Fibroblast of skin of abdomen (primary cell): ENCODE measurements at places on chromosomes 7 and 10.

GRCh38 chr10:133318494-133319127 is 9.9 kb downstream of the ZNF511 start:
- DNase-seq: peak; percentile 36

DNA sequence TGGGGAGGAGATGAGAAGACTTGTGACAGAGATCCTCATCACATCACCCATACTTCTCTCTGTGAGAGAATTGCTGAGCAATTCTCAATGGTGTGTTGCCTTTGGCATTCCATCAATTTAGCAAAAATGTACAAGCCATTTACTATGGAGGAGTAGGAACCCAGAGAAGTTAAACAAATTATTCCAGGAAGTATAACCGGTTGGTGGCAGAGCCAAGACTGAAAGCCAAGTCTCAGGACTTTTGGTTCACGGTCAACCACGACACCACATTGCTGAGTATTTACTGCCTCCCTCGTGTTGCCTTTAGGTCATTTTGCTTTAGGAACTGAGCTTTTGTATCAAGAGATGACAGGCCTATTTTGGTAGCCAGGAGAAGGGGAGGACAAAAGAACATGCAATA is 88.0 kb upstream of the ELMO1 start:
- DNase-seq: no peak

- DNase-seq: no peak
Measured at GRCh38 chr7:24441314-24442027, 131.8 kb upstream of the PALS2 start.

- DNase-seq: peak; percentile 63
Measured at GRCh38 chr7:271266-272107, 18.5 kb upstream of the FOXL3 start.

- DNase-seq: no peak
Measured at GRCh38 chr10:24452030-24452429, 243.1 kb downstream of the KIAA1217 start.

GRCh38 chr7:50832744-50833143 is 50.0 kb upstream of the GRB10 start:
- peak; percentile 45 for DNase-seq

DNA sequence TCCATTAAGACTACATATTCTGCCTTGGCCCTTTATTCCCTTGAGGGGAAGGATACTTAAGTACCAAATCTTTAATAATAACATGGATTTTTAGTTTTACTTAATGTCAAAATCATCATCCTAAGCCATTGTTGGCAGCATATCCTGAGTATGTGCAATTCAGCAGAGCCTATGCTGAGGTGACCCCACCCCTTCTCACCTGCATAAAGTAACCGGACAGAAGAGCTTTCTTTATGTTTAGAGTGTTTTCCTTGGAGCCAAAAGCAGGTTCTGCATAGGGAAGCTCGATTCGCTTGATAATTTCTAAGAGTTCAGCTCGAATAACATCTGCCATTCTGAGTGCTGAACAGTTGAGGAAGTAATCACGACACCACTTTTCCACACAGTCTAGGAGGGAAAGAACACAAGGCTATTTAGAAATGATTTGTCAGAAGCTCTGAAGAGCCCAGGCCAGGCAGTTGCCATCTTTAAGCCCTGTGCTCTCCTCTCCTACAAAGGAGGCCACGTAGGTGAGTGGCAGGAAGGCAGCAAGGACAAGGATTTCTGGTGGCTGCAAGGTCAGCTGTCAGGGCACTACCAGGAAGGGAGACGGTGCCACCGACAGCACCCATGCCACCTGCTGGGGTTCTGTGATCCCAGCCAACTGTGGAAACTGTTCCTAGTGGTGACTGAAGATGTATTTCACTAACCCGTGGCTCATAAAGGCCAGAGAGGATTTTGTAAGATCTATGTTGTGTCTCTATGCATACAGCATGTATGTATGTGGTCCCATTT is 15.6 kb downstream of the BCCIP start:
- DNase-seq: no peak

- DNase-seq: no peak
Measured at GRCh38 chr7:78535655-78536054, 737.1 kb downstream of the PHTF2 start.

DNA sequence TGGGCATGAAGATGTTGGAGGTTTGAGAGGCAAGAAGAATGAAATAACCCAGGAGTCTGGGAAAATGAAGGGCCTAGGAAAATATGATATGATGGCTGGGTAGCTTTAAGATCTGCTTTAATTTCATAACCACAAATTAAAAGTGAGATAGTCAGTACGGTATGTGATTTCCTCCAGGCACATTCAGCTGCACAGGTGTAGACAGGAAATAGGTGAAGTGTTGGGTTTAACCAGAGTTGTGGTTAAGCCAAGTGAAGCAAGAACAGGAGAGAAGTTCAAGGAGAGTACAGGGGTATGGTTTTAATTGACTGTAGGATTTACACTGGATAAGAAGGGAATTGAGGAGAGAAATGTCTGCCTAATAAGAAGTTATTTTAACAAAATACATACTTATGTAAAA is 2.6 kb downstream of the PNLIPRP3 start:
- no peak for DNase-seq

GRCh38 chr10:116608686-116609594 is 11.8 kb upstream of the PNLIPRP2 start:
- DNase-seq: no peak

GRCh38 chr7:130524628-130525027 is 32.7 kb downstream of the MEST start:
- DNase-seq: no peak

DNA sequence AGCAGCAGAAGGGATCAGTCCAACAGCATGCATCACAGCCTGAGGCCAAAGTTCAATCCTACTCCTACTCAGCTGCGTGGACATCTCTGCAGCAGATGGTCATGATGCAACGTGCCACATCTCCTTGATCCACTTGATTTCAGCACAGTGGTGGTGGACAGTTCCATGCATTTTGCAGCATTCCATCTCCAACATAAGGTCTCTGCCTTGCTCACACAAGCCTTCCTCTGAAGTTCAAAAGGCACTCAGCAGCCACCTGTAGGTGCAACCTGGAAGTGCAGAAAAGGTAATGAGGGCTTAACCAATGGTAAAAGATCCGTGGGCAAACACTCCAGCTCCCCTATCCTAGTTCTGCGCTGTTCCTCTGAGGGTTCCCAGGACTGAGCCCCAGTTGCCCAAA is 57.5 kb upstream of the CHCHD3 start:
- DNase-seq: peak; percentile 42

DNA sequence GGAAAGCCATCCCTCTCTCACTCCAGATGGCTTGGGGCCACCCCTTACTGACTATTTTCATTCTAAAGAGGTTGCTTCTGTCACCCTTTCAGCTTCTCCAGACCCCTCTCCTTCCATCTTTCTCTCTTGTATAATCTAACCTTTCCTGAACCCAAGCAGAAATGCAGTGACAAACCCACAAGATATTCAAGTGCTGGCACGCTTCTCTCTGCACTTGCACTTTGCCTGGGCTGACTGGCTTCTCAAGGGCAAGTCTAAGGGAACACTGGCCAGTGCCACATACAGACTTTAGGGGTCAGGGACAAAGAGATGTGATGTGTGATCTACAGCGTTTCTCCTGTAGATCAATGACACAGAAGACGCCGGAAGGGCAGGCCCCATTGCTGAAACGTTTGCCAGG is 150.4 kb upstream of the LANCL2 start:
- no peak for DNase-seq

- no peak for DNase-seq
Measured at GRCh38 chr10:20769481-20769880, 127.6 kb downstream of the NEBL start.

DNA sequence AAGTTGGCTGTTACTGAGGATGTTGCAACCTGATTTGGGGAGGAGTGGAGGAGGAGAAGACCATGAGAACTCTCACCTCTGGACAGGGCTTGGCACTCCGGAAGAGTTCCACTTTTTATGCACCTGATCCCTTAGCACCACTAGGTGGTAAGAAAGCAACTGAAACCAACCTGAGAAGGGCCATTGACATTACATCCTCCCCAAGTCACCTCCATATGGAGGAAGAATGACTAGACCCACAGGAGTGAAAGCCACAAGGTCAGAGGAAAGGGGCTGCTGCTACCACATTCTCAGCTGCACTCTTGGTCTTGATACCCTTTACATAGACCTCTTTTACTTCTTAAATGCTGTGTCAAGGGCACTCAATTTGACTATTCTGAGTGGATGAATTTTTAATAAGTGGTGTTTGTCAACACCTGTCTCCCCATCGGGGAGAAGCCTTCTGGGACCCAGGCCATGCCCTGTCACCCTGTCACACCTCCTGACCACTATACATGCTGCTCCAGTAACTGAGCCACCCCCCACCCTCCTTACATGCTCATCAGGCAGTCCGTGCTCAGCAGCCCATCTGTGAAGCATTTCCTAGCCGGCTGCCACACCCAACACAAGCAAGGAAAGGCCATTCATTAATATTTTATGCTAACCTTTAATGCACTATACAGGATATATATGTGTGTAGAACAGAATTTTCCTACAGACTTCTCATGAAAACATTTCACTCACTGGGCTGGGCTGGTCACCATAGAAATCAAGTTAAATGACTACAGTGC is 362.9 kb downstream of the GFRA1 start:
- DNase-seq: no peak

GRCh38 chr7:41608447-41608846 is 94.4 kb downstream of the INHBA start:
- DNase-seq: no peak

DNA sequence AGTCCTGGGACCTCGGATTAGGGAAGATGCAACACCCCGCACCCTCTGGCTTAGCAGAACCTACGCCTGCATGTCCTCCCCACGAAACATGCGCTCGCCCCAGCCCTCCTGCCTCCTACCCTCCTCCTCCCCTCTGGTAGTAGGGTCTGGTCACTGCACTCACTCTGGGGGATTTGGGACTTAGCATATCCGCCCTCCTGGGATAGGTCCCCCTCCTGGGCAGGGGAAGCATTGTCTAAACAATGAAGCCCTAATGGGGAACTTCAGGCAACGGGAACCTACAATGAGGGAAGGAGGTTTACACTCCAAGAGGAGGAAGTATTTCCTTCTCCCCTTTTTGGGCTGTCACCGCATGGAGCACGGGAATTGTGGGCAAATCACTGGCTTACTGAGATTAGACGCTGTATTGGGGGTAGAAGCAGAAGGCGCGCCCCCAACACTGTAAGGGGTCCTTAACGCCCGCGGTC is 892 bp downstream of the CRHR2 start:
- DNase-seq: no peak

DNA sequence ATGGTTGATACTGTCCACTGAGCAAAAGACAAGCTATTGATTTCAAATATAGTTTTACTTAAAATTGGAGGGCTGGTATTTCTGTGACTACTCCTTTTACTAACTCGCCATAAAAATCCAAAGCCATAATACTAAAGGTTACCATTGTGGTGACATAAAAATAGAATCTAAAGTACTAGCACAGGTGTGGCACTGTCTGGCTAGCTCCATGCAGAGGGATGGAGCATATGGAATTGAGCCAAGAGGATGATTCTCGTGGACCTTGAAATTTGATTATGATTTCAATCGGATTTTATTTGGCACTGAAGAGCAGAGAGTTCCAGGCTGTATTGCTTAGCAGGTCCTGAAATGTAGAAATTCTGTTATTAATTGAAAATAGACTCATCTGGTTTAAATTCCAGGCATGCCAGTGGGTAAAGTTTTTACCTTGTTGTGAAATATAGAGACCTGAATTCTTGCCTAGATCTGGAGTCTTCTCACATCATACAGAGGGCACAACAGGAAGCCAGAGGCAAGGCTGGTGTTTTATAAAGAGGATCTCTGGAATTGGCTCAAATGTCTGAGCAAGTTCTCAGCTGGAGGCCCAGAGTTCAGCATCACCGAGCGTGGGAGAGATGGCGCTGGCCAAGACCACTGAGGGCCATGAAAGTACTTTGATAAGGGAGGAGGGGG is 29.9 kb upstream of the DLD start:
- DNase-seq: peak; percentile 21

DNA sequence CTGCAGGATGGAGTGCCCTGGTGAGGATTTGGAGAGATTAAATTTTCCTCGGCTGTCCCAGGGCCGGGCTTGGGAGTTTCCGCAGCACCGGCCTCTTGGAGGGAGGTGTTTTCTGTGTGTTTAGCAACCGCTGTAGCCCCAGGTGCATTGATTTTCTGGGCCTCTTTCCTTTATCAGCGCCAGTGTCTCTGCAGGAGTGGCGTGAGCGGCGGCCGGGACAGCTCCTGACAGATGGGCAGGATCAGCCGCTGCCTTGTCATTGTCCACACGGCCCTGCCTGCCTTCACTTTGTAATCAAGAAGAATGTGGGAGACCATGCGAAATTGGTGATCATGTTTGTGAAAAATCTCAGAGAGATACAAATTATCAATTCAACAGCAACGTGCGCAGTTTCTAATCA is 32.4 kb downstream of the NKX6-2 start:
- DNase-seq: no peak

- DNase-seq: no peak
Measured at GRCh38 chr7:5296015-5296610, 13.4 kb downstream of the SLC29A4 start.

DNA sequence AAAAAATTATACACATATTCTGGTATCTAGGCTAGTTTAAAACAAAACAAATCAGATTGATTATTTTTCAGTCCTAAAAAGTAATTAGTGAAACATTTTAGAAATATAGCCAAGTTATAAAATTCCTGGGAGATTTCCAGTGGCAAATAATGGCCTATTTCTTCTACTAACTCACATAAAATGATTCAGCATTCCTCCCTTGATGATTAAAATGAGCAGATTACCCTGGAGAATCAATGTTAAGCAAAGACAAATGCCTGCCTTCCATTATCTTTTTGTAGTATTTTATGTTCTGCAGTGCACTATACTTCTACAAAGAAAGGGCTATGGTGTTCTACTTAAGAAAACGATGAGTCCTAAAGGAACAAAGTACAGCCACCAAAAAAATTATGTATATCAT is 53.6 kb downstream of the PARD3 start:
- peak; percentile 31 for DNase-seq

GRCh38 chr7:48112401-48113165 is 23.5 kb downstream of the UPP1 start:
- peak; percentile 81 for DNase-seq

- DNase-seq: no peak
Measured at GRCh38 chr10:131674130-131674529, 226.7 kb upstream of the PPP2R2D start.

DNA sequence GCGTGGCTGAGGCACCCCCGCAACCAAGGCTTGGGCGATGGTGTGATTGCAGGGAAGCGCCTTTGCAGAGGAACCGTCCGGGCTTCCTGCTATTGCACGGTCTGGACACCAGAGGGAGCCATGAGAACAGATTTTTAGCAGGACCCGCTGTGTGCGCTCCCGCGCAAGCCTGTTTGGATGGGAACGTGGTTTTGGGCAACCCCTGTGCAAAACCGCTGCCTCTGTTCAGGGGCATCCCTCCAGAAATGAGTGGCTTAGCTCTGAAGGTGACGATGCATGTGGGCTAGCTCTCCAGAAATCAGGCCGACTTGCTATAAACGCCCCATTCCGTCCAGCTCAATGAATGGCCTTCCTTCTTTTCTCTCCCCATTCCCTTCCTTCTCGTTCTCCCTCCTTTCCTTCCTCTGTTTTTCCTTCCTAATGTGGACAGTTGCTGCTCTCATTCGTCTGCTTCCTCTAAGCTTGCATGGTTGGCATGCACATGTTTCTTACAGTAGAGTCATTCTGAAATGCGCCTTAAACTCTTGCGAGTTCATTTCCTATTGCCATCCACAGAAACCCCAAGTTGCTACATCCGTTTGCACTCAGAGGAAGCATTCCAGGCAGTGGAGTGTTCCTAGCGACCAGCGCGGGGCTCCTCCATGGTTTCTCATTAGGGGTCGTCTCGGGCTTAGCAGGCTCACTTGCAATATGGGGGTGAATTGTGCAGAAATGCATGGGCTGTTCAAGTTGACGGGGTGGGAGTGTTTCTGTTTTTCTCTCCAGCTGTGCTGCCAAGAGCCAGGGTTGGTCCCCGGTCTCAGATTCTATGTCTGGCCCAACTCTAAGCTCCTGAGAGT is 302.5 kb upstream of the GALNT17 start:
- peak; percentile 48 for DNase-seq

GRCh38 chr10:82194419-82194818 is 319.4 kb downstream of the NRG3 start:
- no peak for DNase-seq
